ENCODE measurements at places on chromosomes 3 and 15. TPM values are rescaled to one million over a fixed set of nuclear protein-coding genes. Genes with fewer than 3 reads are reported as not detected.

GRCh38 chr3:186142393-186142932 is 33.6 kb upstream of the ETV5 start:
- no peak for DNase-seq

GRCh38 chr15:88036154-88036839 is 220.2 kb downstream of the NTRK3 start:
- no peak for DNase-seq

DNA sequence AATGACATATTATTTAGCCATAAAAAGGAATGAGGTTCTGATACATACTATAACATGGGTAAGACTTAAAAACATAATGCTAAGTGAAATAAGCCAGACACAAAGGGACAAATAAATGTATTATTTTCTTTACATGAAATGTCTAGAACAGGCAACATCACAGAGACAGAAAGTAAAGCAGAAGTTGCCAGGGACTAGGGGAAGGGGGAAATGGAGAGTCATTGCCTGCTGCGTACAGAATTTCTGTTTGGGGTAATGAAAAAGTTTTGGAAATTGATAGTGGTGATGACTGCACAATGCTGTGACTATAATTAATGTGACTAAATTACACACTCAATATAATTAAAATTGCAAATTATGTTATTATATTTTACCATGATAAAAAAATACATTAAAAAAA is 99.9 kb downstream of the ANO10 start:
- no peak for DNase-seq

DNA sequence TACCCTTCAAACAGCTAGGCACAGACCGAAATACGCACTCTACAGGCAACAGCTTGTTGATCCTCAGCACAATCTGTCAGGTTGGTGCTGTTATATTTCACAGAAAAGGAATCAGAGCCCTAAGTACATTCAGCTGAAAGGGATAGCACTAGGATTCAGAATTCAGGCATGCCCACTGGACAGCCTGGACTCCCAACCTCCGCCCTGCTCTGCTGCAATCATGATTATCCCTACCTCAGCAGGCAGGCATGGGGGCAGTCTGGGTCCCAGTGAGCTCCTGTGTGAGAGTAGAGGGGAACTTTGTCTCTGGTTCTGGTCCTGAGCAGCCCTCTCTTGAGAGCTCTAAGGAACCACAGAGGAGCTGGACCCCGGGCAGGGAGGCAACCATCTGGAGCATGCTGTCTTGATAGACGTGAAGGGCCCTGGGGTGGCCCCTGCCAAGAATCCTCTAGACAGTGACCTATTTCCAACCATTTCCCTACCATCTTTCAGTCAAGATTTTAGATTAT is 23.4 kb upstream of the NOX5 start:
- no peak for DNase-seq

DNA sequence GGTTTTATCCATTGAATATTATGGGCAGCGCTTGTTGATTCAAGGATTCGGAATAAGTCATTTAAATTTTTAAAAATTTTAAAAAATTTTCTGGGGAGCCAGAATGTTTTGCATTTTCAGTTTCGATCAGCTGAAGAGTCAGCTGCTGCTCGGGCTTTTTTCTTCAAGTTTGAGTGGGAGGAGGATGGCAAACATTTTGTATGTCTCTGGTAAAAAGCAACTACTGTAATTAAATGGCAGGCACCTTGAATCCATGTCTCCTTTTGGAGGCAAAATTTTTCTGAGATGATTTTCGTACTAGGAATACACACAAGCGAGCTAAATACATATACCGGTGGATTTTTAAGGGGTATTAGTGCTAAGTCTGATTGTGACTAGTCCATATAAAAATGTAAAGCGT is 612 bp downstream of the C3orf38 start:
- peak; percentile 29 for DNase-seq

DNA sequence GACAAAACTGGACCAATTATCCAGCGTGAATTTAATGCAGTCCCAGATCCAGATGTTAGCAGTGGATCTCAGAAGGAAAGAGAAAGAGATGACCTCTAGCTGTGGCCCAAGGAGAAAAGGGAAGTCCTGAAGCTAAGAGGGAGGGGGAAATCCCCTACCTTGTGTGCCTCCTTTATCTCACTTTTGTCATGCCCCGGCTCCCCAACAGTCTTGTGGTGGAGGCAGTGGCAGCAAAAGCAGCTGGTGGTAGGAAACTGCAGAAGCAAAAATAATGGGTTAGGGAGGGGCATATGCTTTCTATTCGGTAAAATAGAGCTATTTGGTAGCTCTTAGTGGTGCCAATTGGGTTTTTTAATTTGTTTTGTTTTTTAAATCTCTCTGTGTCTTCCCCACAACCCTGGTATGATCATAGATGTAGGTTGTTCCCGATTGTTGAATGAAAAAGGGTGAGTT is 56.5 kb downstream of the MCTP2 start:
- DNase-seq, result no peak

CSNK1G1 gene
- polyA plus RNA-seq, result 10.9 TPM

DNA sequence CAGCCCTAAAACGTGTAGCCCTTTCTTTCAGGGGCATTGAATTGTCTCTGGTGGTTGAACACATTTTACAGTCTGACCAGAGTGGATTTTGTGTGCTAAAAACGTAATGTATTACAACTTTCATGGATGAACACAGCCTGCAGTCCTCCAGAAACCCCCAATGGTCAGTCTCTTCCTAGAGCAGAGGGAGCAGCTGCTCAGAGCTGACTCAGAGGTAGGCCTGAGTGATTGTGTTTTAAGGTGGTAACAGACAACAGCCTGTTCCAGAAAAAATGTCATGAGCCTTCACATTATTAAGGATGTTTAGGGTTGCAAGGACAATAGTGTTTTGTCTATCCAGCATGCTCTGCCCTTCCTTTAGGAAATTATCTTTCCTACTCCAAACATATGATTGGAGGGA is 34.5 kb upstream of the CTNNB1 start:
- no peak for DNase-seq

- no peak for DNase-seq
These were observed 765 bp upstream of the UBE2E2 start for GRCh38 chr3:23202203-23202920.

NCK1 gene
- 29.0 TPM for polyA plus RNA-seq

PLA1A gene
- 0.27 TPM for polyA plus RNA-seq

- DNase-seq, result no peak
These were observed 313.3 kb downstream of the MECOM start for GRCh38 chr3:169350228-169350627.

- no peak for DNase-seq
These were observed 804.0 kb downstream of the ROBO1 start for GRCh38 chr3:78963771-78964170.

CPA3 gene
- 1.1 TPM for polyA plus RNA-seq

CYP11A1 gene
- 1.4 TPM for polyA plus RNA-seq

EPHB3 gene
- 42.4 TPM for polyA plus RNA-seq

Data from hindlimb muscle (tissue), 1 donor.